Right ventricle myocardium inferior (tissue), 1 donor: ENCODE measurements at places on chromosomes 7 and 10. TPM values are rescaled to one million over a fixed set of nuclear protein-coding genes. Genes with fewer than 3 reads are reported as not detected.

DNA sequence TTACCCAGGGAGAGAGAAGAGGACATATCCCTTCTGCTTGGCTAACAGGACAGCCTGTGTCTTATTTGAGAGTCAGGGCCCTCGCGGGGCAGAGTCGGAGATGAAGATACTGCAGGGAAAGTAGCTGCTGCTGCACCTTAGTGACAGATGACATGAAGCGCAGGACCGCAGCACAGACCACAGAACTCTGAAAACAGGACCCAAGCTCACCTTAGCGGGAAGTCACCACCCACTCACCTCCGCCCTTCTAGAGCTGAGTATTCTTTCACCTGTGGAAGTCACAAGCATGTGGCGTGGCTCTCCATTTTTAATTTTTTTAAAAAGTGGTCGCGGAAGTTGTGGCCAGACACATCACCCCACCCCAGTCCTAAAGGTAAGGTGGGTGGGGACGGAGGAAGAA lies 191.4 kb downstream of the FAM107B start:
- no peak for DNase-seq

DNA sequence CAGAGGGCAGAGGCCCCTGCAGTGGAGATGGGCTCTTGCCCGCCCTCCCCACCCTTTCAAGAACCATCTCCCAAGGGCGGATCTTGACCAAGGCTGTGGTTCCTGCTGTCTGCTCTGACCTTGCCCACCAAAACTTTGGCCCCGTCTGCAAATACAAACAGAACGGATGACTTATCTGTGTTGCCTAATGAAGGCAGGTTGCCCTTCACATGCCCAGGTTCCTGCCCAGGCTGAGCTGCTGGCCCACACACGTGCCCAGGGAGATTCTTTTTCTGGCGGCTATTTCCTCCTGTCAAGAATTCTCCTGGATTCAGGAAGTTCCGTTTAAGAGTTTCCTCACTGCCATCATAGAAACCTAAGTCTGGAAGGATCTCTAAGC lies 78.3 kb downstream of the PROSER2 start:
- no peak for DNase-seq

DNA sequence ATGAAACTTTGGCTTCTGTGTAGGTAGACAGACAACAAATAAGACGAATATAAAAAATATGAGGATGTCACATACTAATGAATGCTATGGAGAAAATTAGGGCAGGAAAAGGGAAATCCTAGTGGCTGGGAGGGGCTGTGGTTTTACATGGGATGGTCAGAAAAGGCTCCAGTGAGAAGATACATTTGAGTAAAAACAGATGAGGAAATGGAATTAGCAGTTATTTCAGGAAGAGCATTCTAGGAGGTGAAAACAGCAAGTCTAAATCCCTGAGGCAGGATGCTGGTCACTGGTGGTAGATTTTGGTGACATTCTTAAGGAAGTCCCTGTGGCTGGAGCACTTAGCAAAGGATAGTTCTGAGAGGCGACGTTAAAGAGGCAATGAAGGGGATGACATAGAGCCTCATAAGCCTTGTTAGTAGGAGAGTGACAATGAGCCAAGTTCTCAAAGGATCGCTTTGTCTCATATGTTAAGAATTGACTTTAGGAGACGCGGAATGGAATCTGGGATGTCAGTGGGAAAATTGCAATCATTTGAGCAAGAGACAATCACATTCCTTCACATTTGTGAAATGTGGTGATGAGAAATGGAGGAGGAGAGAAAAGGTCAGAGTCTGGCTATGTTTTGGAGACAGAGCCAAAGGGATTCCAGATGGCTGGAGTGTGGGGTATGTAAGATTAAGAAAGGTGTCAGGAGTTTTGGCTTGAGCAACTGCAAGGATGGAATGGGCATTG lies 384.7 kb upstream of the FZD8 start:
- no peak for DNase-seq

- DNase-seq = no peak
Observed at GRCh38 chr10:18797286-18797685, 138.1 kb downstream of the ARL5B start.

DNA sequence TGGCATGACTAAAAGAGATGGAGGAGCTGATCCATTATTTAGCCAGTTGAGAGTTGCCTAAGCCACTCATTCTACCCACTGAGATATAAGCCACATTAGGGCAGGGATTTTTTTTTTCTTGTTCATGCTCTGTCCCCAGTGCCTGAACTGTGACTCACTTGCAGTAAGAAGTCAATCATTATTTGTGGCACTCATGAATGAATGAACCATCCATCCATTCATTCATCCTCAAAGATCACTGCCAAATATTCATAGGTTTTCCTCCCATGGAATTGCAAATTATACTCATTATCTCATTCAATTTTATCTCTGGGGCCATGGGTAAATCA lies 22.8 kb upstream of the ARID5B start:
- DNase-seq = no peak

GRCh38 chr7:117777335-117778142 lies 95.7 kb downstream of the CTTNBP2 start:
- no peak for DNase-seq

- peak; percentile 75 for DNase-seq
Observed at GRCh38 chr7:77245015-77245755, 45.6 kb upstream of the FGL2 start.

The IGFBP3 gene
- 45.4 TPM for total RNA-seq

The SH2D4B gene
- total RNA-seq = not detected
